ENCODE measurements at places on chromosomes 5 and 9.

DNA sequence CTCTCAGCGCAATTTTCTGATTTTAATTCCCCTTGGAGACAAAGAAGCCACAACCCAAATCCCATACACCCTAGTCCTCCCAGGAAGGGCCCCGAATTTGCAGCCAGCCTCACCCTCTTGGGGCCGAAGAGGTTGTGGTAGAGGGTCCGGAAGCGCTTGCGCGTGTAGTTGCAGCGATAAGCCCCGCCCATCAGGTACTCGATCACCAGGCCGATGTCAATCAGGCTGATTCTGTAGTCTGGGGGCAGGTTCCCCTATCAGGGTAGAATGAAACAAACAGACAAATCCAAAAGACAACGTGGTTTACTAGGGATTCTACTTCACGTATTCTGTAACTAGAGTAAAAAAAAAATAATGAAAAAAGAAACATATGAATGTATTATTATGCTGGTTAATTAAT is 210.6 kb upstream of the KLF9 start:
- no peak for DNase-seq

GRCh38 chr9:89661956-89662717 is 57.3 kb downstream of the GADD45G start:
- DNase-seq: peak; percentile 96

GRCh38 chr9:16681652-16681987 is 188.8 kb downstream of the BNC2 start:
- no peak for DNase-seq

GRCh38 chr9:79384501-79384900 is 187.3 kb upstream of the TLE4 start:
- DNase-seq: no peak

DNA sequence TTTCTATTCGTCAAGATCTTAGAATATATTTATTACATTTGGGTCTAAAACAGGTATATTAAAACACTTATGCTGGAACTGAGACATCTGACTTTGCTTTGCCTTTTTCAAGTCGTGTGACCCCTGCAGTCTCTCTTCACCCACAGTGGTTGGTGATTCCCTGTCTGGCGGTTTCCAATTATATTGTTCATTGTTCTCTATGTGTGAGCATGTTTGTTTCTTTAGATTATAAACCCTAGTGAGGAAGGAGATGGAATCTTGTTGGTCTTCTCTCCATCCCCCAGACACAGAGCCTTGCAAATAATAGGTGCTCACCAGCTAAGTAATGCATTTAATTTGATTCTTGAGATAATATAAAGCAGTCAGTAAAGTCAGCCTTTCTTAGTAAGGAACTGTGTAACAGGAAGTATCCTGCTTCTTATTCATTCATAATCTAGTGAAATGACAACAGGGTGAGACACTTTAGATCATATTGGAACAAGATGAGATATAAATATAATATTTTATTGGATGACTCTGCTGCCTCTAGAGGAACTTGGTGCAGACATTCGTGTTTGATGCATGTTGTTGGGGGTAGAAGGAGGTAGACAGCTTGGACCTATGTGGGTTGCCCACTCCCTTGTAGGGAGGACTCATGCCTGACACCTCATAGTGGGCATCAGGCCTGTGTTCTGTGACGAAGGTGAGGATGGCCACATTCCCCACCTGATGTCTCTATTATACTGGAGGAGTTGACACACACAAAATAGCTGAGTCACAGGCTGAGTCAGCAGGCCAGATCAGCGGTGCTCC is 88.1 kb downstream of the FGF1 start:
- DNase-seq: peak; percentile 13

- DNase-seq: no peak
Measured at GRCh38 chr9:98226516-98226915, 28.9 kb downstream of the TBC1D2 start.

DNA sequence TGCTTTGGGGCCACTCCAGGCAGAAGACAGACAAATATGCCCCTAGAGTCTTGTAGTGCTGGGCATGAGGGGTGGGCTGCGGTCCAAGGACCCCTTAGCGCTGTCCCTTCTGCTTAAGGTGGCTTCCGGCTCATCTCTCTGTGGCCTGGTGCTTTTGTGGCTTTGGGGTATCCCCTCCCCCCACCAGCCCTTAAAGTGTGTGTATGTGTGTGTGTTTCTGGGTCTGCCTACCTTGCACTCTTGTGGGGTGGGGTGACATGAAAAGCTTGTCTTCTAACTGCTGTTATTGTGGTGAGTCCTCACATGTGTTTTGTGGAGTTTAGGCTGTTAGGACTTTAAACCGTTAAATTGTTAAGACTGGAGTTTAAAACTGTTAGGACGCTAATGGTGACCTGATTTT is 23.6 kb downstream of the MARCHF6 start:
- no peak for DNase-seq

GRCh38 chr5:82613891-82614290 is 335.7 kb upstream of the RPS23 start:
- DNase-seq: no peak

- DNase-seq: no peak
Measured at GRCh38 chr5:87246061-87246460, 21.6 kb upstream of the RASA1 start.

- no peak for DNase-seq
Measured at GRCh38 chr5:38827525-38827924, 18.3 kb upstream of the OSMR start.

DNA sequence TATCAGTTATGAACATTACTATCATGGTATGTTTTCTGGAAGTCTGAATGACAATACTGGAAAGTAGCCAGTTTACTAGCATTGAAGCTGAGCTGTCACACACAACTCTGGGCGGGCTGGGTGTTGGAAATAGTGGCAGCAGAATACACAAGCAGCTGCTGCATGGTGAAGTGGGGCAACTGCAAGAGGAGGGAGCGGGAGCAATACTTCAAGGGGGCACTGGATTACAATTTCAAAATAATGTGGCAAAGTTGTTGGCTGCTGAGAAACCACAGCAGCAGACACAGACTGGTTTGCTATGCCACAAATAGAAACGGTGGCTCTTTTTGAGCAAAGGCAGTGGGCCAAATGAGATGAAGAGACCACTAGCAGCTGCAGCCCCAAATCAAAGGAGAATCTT is 350.2 kb downstream of the KIAA0825 start:
- DNase-seq: no peak

DNA sequence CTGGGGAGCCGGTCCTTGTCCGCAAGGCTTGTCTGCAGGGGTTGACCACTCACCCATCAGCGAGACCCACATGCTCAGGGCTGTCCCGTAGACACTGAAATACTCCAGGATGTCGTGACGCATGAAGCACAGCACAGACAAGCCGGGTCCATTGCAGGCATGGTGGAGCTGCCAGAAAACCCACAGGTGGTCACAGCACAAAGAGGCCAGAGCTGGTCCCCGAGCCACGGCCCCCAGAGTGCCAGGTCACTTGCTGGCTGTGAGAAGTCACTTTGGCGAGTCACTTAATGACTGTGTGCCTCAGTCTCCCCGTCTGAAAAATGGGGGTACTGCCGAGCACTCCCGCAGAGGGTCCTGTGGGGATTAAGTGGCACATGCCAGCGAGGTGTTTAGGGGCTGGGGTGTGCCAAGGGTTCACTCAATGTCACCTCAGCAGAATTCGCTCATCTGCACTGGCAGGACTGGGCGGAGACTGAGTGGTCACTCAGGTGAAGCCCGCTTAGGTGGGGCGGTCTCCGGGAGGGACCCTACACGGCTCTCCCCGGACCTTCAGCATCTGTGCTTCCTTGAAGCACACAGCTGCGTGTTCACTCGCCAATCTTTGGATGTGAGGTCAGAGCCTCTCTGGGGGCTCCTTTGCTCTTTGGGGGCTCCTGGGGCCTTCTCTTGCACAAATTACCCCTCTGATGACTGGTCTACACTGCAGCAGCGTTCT is 4.5 kb downstream of the MYMK start:
- DNase-seq: no peak

- DNase-seq: no peak
Measured at GRCh38 chr9:12643686-12644085, 49.5 kb upstream of the TYRP1 start.

DNA sequence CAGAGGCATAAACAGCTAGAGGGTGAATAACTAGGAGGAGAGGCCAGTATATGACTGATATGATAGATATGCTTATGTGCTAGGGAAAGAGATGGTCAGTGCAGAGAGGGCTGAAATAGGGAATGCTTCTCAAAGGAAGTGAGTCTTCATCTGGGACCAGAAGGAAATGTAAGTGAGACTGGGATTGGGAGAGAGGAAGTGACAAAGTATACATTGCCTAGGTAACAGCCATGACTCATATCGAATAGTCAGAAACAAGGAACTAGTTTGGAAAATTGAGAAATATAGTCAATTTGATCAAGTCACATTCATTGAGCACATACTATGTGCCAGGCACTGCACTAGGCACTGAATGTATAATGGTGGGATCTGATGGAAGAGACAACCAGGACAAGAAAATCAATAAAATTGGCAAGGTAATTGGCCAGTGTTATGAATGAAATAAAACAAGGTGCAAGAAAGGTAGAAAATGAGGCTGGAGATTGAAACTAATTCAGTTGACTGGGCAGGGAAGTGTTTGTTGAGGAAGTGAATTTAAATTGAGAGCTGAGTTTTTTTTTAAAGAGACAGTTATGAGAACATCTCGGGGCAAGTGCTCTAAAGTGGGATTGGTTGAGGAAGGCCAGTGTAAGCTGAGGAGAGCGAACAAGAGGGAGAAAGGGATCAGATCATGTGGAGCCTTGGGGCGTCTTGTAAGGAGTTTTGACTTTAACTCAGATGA is 4.3 kb downstream of the ERAP2 start:
- no peak for DNase-seq

DNA sequence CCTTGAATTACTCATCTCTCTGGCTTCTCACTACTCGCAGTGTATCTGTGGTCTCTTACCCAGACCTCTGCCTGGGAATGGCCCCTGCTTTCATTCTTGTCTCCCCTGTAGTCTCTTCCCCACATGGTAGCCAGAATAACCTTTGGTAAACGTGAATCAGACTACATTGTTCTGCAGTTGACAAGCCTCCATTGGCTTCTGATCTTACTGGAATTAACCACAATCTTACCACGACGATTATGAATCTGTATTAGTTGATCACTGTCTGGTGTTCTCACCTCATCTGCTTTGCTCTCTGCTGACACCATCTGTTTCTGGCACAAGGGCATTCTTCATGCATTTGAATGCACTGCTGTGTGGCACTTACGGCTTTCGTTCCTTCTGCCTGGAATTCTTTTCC is 781.2 kb downstream of the MTRR start:
- no peak for DNase-seq

GRCh38 chr5:168669668-168670378 is 90.7 kb upstream of the PANK3 start:
- no peak for DNase-seq

DNA sequence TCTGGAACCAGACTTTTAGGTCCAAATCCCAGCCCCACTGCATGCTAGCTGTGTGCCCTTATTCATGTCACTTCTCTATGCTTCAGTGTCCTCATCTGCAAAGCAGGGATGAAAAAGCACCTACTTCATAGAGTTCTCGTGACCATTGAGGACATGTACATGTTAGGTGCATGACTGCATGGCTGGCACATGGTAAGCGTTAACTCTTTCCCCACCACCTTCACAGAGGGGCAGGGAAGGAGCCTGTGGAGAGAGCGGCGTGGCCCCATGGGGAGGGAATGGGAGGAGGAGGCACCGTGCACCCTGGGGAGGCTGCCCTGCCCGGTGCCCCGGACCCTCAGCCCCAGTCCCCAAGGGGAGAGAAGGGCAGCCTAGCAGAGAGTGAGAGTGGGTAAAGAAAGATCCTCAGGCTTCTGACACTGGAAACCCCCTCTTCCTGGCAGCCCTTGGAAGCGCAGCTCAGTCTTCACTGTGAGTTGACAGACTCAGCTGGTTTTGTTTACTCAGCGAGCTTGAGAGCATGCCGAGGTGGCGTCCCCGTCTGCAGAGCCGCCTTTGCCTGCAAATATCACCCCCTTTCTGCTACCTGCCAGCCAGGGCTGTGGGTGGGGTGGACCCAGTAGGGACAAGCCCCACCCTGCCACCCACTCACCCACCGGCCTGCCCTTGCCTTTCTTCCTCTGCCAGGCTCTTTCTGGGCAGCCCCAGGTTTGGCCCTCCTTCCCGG is 10.6 kb upstream of the ANGPTL2 start:
- DNase-seq: no peak

DNA sequence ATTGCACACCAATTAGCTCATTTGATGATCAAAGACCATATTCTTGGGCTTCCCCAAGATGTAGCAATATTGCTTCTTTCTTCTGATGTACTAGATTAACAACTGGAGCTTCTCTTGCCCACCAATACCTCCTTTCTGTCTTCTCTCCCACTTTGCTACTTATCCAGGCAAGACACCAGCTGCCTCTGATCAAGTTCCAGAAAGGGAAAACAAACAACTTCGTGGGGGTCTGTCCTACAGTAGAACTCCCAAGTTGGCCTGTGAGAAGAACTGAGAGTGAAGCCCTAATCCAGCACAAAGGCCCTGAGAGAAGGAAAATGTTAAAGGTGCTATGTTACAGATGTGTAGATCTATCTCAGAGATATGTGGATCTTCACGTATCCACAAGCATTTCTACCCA is 44.9 kb downstream of the ADAMTS12 start:
- DNase-seq: no peak

DNA sequence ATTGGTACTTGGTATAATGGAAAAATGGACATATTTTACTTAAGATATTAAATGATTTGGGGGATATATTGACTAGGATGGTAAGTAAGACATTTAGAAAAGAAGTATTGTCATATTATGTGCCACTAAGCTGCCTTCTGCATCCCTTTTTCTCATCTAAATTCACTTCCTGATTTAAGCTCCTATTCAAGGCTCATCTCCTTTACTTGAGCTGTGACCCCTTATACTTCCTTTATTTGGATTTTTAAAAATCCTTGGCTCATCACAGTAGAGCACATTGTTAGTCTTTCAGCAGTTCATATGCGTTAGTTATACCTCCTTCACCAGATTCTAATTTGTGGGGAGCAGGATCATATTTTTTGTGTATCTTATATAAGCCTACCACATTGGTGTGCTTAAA is 6.6 kb downstream of the COMMD10 start:
- DNase-seq: no peak
